T-helper 17 cell (primary cell): ENCODE measurements at places on chromosomes 7 and 10. TPM values are rescaled to one million over a fixed set of nuclear protein-coding genes. Genes with fewer than 3 reads are reported as not detected.

DNA sequence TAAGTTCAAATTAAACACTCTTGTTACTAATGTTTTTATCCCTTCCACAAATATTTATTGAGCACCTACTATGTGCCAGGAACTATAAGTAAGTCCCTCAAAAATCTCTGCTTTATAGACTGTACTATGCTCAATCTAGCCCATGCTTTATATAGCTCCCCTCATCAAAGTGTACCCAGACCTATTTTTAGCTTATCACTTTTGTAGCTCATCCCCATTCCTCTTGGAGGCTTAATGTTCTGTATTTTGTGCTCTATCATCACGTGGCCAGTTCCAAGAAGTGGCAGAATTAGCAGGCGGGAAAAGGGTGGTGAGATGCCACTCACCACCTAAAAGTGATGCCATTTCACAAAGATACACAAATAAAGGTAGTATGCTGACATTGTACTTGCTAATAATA lies 138.1 kb upstream of the BET1 start:
- H3K27ac ChIP-seq: no peak overlapping the region
- peaks cover 5% of the 10 kb centered on the region for H3K27me3 ChIP-seq
- DNase-seq: no peak
- no peaks in the 10 kb centered on the region for H3K4me1 ChIP-seq
- no peaks in the 10 kb centered on the region for H3K36me3 ChIP-seq

DNA sequence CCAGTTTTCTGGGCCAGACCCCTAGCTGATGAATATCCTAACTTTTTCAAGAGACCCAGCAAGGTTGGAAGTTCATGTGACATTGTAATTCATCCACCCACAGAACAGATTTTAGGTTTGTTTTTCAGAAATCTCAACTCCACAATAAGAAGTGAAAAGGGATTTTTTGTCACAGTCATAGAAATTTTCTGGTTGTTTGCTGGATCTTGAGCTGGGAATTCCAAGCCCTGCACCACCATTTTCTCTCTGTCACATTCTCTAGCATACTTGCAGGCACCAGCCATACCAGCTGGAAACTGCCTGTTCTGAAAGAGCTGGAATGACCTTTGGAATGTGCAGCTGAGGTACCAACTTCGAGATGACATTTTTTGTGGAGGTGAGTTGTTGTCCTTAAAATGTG lies 8.5 kb downstream of the TAS2R60 start:
- H3K27ac ChIP-seq: no peak overlapping the region
- no peak overlapping the region for H3K4me3 ChIP-seq
- no peak for DNase-seq
- peaks cover 5% of the 10 kb centered on the region for H3K4me1 ChIP-seq
- H3K36me3 ChIP-seq: peaks cover 3% of the 10 kb centered on the region

DNA sequence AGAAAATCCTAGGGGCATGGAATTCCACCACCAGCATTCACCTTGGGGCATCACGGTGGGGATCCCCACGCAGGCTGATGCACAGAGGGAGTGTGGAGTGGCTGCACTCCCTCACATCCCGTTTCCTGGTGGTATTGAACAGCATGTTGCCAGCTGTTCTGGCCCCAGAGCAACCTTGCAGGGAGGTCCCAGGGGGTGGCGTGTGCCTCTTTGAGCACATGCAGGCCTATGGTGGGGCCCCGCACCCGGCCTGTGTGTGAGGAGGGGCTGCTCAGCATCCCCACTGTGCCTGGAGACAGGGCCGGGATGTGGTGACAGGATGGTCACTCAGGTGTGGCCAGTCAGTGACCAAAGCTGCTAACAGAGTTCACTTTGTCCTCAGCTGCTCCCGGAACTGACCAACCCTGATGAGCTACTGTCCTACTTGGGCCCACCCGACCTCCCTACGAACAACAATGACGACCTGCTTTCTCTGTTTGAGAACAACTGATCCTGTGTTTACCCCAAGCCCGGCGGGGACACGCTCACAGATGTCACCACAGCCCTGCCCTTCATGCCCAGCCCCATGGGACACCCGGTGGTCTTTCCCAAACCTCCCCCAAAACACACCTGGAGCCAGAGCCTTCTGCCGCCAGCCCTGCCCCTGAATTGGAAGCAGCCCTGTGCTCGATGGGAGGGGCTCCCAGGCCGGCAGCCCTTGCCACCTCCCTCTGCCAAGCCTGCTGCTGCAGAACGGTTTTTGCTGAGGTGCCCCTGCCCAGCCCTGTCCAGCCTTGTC lies 18.7 kb downstream of the ZMIZ2 start:
- peak overlapping the region; percentile 67 for H3K4me3 ChIP-seq
- H3K27me3 ChIP-seq: no peaks in the 10 kb centered on the region
- H3K4me1 ChIP-seq: peaks cover 37% of the 10 kb centered on the region
- no peak for DNase-seq
- H3K36me3 ChIP-seq: peaks cover 6% of the 10 kb centered on the region

DNA sequence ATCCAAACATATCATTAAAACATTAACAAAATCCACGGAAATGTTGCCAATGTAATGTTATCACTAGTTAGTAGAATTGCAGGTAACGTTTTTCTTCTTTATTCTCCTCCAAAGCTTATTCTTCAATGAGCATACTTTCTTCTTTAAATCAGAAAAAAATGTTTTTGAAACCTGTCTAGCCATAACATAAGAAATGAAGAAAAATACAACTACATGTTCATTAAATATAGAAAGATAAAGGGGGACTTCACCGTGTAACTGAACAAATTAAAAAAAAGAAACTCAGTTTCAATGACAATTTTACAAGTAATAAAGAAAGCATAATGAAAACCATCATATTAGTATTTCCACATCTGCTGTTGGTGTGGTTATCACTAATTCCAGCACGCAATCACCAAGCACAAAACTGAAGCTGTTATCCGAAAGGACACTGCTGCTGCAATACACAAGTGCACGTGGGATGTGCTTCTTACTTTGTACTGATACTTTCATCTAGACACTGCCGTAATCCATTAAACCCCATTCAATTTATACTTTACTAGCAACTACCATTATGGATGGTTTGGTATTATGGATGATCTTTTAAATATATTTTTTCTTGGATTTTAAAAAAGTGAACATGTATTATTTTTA lies 9.6 kb downstream of the ESYT2 start:
- H3K27me3 ChIP-seq: no peaks in the 10 kb centered on the region
- peak overlapping the region; percentile 39 for H3K4me3 ChIP-seq
- no peak for DNase-seq
- H3K4me1 ChIP-seq: peaks cover 72% of the 10 kb centered on the region
- no peaks in the 10 kb centered on the region for H3K36me3 ChIP-seq
- H3K27ac ChIP-seq: peak overlapping the region; percentile 100

Gene UTF1
- total RNA-seq: not detected
